NCI-H526 treated with DMSO at 0.1 percent for 48 hours (cell line): ENCODE measurements at places on chromosomes 5 and 9.

GRCh38 chr5:68746643-68747420 lies 347.0 kb upstream of the SLC30A5 start:
- DNase-seq: no peak

DNA sequence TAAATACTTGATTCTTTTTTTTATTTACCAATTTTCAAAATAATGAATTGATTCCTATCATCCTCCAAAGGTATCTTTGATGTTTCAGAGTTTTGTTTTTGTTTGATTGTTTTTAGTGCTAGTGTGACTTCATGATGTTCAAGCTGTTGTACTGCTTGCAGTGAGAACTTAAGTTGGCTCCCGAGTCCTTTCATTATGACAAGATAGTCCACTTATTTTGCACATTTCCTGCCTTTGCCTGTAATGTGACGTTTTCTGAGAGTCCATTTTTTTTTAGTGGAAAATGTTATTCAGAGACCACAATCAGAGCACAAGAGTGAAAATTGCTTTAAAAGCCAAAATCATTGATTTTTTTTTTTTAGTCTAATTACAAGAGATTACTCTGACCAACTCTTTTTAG lies 60.1 kb upstream of the FCHO2 start:
- no peak for DNase-seq

- DNase-seq: no peak
Measured at GRCh38 chr5:177437623-177438022, 9.0 kb upstream of the PRR7 start.

DNA sequence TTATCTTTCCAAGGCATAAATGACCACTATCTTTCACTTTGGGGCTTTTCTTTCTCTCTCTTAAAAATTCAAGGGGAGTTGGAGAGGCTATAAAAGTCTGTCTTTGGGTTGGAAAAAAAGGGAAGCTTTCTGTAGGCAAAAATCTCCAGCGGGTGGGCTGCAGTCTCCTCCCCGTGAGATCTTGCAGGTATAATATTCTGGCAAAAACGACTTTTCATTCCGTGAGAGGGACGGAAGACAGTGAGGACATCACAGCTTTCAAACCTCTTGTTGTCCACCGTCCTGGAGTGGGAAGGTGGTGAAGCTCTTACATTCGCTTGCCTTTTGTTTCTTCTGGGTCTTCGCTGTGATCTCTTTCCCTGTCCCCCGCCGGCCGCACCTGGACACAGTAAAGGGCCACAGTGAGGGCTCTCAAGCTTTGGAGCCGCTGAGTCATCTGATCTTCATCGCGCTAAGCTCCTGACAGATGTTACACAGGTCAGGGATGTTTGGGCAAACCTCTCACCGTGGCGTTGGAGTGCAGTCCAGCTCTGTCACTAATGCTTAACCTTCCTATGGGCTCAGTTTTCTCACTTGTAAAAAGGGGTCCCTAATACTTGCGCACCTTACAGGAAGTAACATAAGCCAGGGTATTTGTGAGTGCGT lies 61.9 kb upstream of the MEGF10 start:
- no peak for DNase-seq

- DNase-seq: no peak
Measured at GRCh38 chr5:108634617-108635288, 112.9 kb upstream of the FER start.

GRCh38 chr9:118023644-118024043 lies 319.4 kb downstream of the TLR4 start:
- DNase-seq: no peak

DNA sequence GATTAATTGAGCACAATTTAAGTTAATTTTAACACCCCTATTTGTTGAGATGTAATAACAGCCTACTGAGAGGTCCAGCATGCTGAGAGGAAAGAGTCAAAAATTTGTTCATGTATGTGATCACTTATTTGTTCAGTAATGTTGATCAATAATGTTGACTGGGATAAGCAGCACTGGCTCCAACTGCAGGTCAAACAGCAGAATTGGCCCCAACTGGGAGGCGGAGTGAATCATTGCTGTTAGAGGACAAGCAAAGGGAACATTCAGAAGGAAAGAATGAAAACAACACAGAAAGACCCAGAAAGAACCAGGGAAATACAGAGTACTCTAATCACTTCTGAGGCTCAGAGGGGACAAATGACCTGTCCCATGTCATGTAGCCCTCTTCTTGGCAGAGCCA lies 221.1 kb downstream of the COMMD10 start:
- no peak for DNase-seq

GRCh38 chr9:4661165-4661564 lies 929 bp upstream of the PLPP6 start:
- DNase-seq: no peak

- no peak for DNase-seq
Measured at GRCh38 chr9:87278971-87279733, 218.5 kb upstream of the DAPK1 start.

GRCh38 chr9:121360601-121361374 lies 9.3 kb downstream of the STOM start:
- DNase-seq: no peak

- no peak for DNase-seq
Measured at GRCh38 chr5:109654455-109654854, 35.3 kb upstream of the MAN2A1 start.

DNA sequence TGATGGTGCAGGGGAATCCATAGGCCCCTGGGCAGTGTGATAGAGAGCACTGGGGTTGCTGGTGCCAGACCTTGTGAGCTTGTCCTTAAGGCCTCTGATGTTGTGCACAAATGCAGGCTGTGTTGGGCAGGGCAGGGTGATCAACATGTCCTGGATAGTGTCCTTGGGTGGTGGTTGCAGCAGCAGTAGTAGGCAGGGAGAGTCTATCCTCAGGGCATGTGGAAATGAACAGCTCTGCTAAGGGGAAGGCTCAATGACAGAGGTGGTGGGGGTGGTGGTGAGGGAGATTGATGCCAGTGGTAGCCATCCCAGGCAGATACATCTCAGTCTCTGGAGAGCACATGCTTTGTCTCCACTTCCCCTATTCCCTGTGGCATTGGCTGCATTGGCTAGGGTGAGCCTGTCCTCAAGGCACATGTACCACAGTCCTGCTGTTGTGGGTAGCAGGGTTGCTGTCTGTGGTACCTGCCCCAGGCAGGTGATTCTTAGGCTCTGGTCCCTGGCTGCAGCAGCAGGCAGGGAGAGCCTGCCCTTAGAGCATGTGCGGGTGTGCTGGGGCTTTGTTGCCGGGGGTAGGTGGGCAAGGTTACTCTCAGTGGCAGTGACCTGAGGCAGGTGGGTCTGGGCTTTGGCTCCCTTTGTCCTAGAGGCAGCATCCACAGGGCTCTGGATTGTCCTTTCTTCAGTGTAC lies 111.1 kb downstream of the WDR70 start:
- DNase-seq: no peak

GRCh38 chr5:34523387-34523726 lies 132.8 kb upstream of the RAI14 start:
- DNase-seq: no peak
